ENCODE measurements at places on chromosomes 5 and 9.

GRCh38 chr9:122008559-122008958 lies 84.5 kb downstream of the TTLL11 start:
- DNase-seq, result no peak

DNA sequence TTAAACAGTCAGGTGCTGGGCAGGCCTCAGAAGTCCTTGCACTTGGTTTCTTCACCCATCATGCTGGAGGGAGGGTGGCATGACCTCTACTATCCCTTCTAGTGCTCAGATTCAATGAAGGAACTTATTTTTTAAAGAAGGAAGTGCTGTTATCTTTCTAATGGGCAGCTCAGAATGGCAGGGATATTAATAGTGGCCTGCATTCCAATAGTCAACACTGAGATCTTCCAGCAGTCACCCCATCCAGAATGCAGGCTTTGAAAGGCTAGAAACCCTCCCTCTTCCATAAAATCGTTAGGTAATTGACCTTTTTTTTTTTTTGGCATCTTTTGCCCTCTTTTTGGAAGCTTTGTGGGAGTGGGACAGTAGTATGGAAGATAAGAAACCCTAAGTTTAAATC lies 325.0 kb downstream of the ARRDC3 start:
- no peak for DNase-seq

- DNase-seq, result no peak
Observed at GRCh38 chr5:67957374-67957773, 258.2 kb upstream of the PIK3R1 start.

DNA sequence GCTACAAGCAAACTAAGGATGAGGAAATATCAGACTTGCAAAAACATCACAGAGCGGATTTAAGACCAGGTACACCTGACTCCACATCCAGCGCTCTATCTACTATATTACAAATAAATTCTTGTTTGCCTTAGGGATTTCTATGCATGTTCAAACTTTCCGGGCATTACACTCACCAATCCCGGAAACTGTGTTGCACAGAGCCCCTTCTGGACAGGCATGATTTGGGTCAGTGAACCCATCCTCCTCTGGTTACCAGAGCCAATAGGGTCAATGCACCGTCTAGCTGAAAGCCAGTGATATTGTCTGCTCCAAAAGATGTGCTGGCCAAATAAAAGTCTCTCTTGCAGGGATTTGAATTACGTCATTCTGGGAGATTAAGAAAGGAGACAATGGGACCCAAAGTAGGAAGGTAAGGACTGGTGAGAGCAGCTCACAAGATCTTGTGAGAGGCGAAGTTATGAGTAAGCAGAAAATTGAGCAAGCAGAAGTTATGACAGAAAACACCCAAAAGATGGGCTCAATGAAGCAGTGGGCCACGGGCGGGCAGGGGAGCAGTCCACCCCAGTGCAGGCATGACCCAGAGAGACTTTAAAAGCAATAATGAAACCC lies 155.8 kb upstream of the RAI14 start:
- no peak for DNase-seq

DNA sequence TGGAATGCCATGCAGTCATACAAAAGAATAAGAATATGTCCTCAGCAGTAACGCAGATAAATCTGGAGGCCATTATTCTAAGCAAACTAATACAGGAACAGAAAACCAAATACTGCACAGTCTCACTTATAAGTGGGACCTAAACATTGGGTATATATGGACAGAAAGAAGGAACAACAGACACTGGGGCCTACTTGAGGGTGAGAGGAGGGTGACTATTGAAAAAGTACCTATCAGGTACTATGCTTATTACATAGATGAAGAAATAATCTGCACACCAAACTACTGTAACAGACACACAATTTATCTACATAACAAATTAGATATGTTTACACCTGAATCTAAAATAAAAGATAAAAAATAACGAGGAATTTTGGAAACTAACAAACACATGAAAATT lies 38.8 kb downstream of the MEIKIN start:
- DNase-seq, result no peak

- DNase-seq, result no peak
Observed at GRCh38 chr9:137178201-137178938, 6.5 kb upstream of the TMEM210 start.

DNA sequence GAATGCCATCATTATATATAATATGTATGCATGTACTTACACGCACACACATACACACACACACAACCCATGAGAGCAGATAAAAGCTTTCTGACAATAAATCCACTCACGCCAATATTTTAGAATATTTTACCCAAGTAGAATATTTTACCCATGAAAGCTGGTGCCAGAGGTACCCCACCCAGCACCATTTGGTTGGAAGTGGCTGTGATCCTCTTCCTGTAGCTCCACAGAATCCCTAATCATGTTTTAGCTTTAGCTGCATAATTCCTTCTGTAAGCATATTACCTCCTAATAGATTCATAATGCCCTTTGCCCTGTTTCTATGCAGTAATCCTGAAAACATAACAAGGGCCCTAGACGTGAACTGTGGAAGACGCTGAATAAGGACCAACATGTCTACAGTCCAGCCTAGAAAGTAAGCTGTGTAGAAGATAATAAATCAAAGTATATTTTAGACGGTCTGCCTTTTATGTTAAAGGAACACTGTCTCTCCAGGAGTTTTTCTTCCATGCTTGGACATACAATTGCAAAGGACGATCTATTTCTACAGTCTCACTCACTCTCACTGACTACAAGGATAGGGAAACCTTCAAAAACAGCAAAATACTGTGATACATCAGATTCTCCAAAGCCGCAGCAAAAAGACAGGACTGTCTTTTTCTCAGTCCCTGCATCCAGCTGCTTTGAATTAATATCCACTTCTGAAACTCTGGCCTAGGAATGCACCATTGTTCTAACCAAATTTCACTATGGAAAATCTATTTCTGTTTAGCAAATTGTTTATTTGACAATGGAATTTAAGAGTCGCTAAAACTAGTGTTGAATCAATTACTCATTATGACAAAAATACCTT lies 98.2 kb downstream of the USP20 start:
- peak; percentile 13 for DNase-seq

- peak; percentile 56 for DNase-seq
Observed at GRCh38 chr5:142327111-142327842, 2.5 kb upstream of the SPRY4 start.

DNA sequence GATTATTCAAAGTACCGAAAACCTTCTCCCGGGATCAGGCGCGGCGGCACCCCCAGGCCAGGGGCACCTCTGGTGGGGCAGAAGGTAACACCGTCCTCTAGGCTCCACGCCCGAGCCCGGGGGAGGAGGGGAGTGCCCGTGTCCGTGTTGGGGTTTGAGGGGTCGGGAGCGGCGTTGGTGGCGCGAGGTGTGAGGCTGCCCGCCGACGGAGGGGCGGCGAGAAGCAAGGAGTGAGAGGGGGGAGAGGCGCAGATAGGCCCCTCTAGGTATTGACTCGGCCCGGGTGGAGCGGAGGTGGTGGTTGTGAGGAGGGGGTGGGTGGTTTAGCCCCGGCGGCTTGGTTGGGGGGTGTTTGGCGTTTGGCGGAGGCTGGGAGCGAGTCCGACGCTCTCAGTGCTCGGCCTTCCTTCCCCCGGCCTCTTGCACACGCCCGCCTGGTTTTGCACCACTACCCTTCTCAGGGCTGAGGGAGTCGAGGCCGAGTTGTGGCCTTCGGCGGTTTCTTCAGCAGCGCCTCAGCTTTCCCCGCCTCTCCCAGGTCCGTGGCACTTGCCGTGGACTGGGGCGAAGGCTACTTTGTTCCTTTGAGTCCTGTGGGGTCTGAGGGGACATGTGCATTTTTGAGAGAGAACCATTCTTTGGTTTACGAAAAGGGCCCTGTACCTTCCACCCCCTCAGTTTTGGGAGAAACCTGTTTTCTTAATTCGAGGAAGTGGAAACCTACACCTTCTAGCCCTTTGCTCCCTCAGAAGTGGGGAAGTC lies 450 bp downstream of the GPBP1 start:
- peak; percentile 27 for DNase-seq

DNA sequence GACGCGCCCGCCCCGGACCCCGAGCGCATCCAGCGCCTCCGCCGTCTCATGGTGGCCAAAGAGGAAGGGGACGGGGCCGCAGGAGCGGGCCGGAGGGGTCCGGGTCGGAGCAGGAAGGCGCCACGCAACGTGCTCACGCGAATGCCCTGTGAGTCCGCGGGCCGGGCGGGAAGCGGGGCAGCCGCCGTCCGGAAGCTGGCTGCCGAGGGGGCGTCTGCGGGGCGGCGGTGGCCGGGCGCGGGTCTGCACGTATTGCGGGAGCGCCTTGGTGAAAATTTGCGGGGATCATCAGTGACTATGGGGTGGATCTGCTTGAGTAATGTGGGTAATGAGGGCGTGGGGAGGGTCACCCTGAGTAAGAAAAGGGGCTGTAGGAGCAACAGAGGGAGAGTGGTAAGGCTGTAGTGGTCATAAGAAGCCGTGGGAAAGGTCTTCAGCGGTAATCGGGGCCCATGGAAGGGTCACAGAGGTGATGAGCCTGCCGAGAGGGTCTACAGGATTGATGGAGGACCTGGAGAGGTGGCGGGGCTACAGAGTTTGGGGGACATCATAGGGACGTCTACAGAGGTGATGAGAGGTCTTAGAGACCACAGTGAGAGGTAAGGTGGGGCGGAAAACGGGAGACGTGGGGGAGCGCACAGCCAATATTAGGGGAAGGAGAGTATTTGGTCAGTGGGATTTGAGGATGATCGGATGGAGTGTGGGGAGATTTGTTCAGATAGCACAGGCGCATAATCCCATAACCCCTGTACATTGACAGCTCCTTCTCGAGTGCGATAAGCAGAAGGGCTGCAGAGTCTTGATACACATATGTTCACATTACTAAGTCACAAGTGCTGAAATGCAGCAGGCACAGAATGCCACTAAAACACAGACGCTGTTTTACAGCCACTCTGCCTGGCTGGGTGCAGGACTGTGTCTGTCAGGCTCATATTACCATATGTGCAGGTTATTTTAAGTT lies 819 bp downstream of the LSM11 start:
- peak; percentile 35 for DNase-seq

- peak; percentile 65 for DNase-seq
Observed at GRCh38 chr9:95284162-95285080, 33.1 kb downstream of the FANCC start.

- DNase-seq, result no peak
Observed at GRCh38 chr9:101673642-101674041, 64.8 kb downstream of the GRIN3A start.

DNA sequence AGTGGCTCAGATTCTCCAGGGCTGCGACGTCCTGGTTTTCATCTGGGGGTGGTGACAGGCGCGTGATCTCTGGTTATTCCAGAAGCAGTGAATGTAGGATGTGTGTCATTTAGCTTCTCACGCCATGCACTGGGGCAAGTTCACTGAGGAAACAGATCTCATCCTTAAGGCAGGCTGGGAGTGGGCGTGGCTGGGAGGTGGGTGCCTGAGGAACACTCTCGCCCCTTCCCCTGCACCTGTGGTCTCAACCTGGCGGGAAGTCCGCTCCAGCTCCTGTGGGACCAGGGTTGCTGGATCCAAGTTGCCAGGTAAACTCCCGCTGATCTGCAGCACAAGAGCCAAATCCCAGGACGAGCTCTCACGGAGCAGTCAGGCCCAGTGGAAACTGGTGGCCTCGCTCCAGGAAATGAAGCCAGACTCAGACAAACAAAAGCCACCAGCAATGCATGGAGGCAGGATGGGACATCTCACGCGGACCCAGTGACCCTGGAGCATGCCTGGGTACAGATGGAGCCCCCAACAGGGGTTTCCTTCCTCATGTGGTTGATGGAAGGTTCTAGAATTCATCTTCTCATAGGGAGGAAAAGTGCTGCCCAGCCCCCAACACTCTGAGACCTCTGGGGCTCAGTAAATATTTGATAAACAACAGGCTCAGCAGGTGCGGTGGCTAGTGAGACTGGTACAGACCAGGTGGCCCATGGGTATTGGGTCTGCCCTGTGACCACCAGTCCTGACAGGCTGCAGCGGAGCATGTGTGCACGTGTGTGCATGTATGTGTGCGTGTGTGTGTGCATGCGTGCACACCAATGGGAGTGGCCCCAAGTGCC lies 16.3 kb upstream of the SLC12A7 start:
- DNase-seq, result no peak

DNA sequence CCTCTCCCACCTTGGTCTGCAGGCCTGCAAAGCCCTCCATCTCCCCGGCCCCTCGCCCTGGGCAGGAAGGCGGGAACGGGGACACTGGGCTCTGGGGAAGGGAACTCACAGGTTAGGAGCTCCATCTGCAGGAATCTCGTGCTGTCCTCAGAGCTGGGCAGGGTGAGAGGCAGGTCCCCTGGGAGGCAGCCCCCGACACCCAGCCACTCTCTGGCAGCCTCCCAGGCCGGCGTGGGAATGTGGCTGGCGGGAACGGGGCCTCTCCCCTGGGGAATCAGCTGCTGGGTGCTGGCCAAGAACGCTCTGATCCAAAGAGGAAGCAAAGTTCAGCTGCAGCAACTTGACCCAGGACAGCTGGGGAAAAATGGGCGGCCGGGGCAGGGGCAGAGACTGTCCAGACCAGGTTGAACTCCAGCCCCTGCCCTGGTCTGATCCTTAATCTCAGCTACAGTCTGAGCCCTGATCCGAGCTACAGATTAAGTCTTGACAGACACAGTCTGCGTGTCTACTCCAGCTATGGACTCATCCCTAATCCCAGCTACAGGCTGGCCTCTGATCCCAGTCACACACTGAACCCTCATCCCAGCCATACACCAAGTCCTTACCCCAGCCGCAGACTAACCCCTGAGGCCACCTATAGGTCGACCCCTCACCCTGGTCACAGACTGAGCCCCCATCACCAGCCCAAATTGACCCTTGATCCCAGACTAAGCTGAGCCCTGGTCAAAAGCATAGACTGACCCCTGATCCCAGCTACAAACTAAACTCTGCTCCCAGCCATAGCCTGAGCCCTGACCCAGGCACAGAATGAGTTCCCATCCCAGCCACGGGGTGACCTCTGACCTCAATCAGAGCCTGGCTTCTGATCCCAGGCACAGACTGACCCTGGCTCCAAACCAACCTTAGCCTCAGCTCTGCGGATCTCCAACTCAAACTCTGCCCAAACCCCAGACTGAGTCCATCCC lies 37.3 kb upstream of the EGFL7 start:
- peak; percentile 82 for DNase-seq

GRCh38 chr9:133754187-133754586 lies 16.0 kb upstream of the SARDH start:
- DNase-seq, result no peak

DNA sequence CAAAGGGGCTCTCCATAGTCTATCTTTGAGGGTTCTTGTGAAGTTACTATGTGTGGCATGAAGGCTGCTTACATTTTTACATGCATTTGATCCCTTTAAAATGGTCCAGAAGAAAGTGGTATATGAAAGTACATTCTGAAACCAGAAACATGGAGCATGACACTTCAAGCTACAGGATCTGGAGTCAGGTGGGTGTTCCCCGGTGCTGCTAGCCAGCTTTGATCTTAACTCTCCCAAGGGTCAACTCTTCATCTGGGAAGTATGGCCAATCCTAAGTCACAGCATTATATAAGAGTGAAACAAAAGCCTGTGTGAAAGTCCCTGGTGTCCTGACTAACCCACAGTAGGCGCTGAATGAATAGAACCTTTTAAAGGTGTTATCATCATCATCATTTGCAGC lies 91.0 kb upstream of the TAS2R1 start:
- no peak for DNase-seq

All from AG08396 (cell line).